ENCODE measurements at places on chromosomes 13 and 19.

- peak overlapping the region; percentile 41 for H3K27ac ChIP-seq
- no peak overlapping the region for H3K4me3 ChIP-seq
- H3K27me3 ChIP-seq = no peaks in the 10 kb centered on the region
- no peaks in the 10 kb centered on the region for H3K36me3 ChIP-seq
These were observed 162.4 kb downstream of the FOXO1 start for GRCh38 chr13:40503966-40504591.

DNA sequence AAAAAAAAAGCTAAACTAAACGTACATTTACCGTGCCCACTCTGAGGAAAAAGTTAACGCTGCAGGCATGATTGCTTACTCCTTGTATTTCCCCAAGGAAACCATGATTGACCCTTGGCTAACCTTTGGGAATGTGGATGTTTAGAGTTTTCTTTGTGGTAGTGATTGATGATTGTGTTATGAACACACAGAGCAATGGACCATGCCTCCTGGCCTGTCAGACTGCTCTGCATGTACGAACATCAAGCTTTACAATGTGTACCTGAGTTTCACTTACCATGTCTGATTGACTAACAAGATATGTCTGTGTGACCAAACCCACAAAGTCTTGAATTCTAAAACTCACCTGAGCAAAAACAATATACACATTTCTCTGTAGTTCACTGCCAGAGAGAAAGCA lies 35.1 kb downstream of the MYCBP2 start:
- H3K27ac ChIP-seq = no peak overlapping the region
- no peaks in the 10 kb centered on the region for H3K27me3 ChIP-seq
- H3K4me1 ChIP-seq = no peaks in the 10 kb centered on the region
- no peak for DNase-seq

GRCh38 chr13:30121666-30122065 lies 185.7 kb downstream of the KATNAL1 start:
- H3K4me1 ChIP-seq = peaks cover 10% of the 10 kb centered on the region
- DNase-seq = no peak
- H3K36me3 ChIP-seq = no peaks in the 10 kb centered on the region
- H3K27me3 ChIP-seq = no peaks in the 10 kb centered on the region
- H3K4me3 ChIP-seq = no peak overlapping the region

- H3K27ac ChIP-seq = peak overlapping the region; percentile 48
- peak; percentile 63 for DNase-seq
- no peaks in the 10 kb centered on the region for H3K36me3 ChIP-seq
- H3K27me3 ChIP-seq = no peaks in the 10 kb centered on the region
- peak overlapping the region; percentile 7 for H3K4me3 ChIP-seq
These were observed 49.2 kb downstream of the GADD45B start for GRCh38 chr19:2524840-2525723.

GRCh38 chr19:40150170-40150569 lies 41.1 kb upstream of the MAP3K10 start:
- H3K27me3 ChIP-seq = no peaks in the 10 kb centered on the region
- no peaks in the 10 kb centered on the region for H3K36me3 ChIP-seq
- no peaks in the 10 kb centered on the region for H3K4me1 ChIP-seq
- H3K27ac ChIP-seq = no peak overlapping the region
- DNase-seq = no peak

DNA sequence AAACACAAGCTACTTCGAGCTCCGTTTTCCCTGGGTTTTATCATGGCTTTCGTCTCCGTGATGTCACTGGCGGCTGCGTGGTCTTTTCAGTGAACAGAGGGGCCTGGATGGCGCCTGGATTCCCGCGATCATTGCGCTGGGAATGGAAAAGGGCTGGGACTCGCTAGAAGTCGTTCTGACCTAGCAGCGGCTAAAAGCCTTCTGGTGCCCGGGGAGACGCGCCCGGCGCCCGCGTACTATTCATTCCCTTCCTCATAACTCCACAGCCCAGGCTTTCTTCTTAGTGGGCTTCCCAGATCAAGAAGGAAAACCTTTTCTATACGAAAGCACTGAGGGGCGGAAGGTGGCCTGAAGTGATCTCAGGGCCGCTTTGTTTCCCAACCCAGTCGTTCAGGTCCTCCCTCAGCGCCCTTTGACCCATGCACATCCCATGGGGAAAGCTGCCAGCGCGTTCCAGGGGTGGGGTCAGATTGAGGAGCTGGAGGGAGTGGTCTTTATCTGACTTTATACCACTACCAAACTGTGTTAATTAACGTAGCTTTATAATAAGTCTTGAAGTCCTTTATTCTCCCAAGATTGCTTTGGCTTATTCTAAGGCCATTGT lies 96.6 kb downstream of the ELF1 start:
- H3K36me3 ChIP-seq = no peaks in the 10 kb centered on the region
- no peak for DNase-seq
- H3K27me3 ChIP-seq = no peaks in the 10 kb centered on the region
- H3K27ac ChIP-seq = no peak overlapping the region
- no peak overlapping the region for H3K4me3 ChIP-seq

GRCh38 chr19:43555185-43555770 lies 20.0 kb downstream of the XRCC1 start:
- H3K4me3 ChIP-seq = no peak overlapping the region
- H3K4me1 ChIP-seq = no peaks in the 10 kb centered on the region
- no peak overlapping the region for H3K27ac ChIP-seq
- no peaks in the 10 kb centered on the region for H3K36me3 ChIP-seq

- H3K27me3 ChIP-seq = no peaks in the 10 kb centered on the region
- peak overlapping the region; percentile 81 for H3K27ac ChIP-seq
- H3K4me3 ChIP-seq = peak overlapping the region; percentile 97
- peaks cover 11% of the 10 kb centered on the region for H3K4me1 ChIP-seq
- no peak for DNase-seq
These were observed 3.0 kb downstream of the IRS2 start for GRCh38 chr13:109783447-109783814.

- H3K4me3 ChIP-seq = no peak overlapping the region
- H3K36me3 ChIP-seq = no peaks in the 10 kb centered on the region
- no peaks in the 10 kb centered on the region for H3K27me3 ChIP-seq
- peaks cover 23% of the 10 kb centered on the region for H3K4me1 ChIP-seq
- DNase-seq = no peak
- H3K27ac ChIP-seq = peak overlapping the region; percentile 93
These were observed 17.1 kb downstream of the ELAVL1 start for GRCh38 chr19:7988307-7988706.

- H3K4me3 ChIP-seq = no peak overlapping the region
- no peak overlapping the region for H3K27ac ChIP-seq
- DNase-seq = no peak
- no peaks in the 10 kb centered on the region for H3K27me3 ChIP-seq
- no peaks in the 10 kb centered on the region for H3K4me1 ChIP-seq
- H3K36me3 ChIP-seq = no peaks in the 10 kb centered on the region
These were observed 816.6 kb downstream of the UQCRFS1 start for GRCh38 chr19:28396287-28396831.

GRCh38 chr13:73702419-73703071 lies 431.7 kb downstream of the KLF12 start:
- no peak for DNase-seq
- no peaks in the 10 kb centered on the region for H3K4me1 ChIP-seq
- peak overlapping the region; percentile 34 for H3K27ac ChIP-seq
- no peaks in the 10 kb centered on the region for H3K27me3 ChIP-seq

GRCh38 chr19:21850656-21851255 lies 14.8 kb upstream of the ZNF43 start:
- no peaks in the 10 kb centered on the region for H3K4me1 ChIP-seq
- no peak for DNase-seq
- H3K27ac ChIP-seq = no peak overlapping the region
- no peaks in the 10 kb centered on the region for H3K27me3 ChIP-seq
- peak overlapping the region; percentile 69 for H3K4me3 ChIP-seq

GRCh38 chr19:33551676-33552075 lies 30.1 kb upstream of the PEPD start:
- H3K4me1 ChIP-seq = no peaks in the 10 kb centered on the region
- no peaks in the 10 kb centered on the region for H3K36me3 ChIP-seq
- no peaks in the 10 kb centered on the region for H3K27me3 ChIP-seq

- H3K27ac ChIP-seq = peak overlapping the region; percentile 60
- H3K4me3 ChIP-seq = no peak overlapping the region
- DNase-seq = no peak
- H3K36me3 ChIP-seq = no peaks in the 10 kb centered on the region
These were observed 64.4 kb upstream of the NPAS1 start for GRCh38 chr19:46954993-46955812.

GRCh38 chr13:48233889-48234488 lies 983 bp downstream of the ITM2B start:
- DNase-seq = no peak
- peak overlapping the region; percentile 100 for H3K27ac ChIP-seq
- H3K4me1 ChIP-seq = peaks cover 9% of the 10 kb centered on the region
- peak overlapping the region; percentile 99 for H3K4me3 ChIP-seq

DNA sequence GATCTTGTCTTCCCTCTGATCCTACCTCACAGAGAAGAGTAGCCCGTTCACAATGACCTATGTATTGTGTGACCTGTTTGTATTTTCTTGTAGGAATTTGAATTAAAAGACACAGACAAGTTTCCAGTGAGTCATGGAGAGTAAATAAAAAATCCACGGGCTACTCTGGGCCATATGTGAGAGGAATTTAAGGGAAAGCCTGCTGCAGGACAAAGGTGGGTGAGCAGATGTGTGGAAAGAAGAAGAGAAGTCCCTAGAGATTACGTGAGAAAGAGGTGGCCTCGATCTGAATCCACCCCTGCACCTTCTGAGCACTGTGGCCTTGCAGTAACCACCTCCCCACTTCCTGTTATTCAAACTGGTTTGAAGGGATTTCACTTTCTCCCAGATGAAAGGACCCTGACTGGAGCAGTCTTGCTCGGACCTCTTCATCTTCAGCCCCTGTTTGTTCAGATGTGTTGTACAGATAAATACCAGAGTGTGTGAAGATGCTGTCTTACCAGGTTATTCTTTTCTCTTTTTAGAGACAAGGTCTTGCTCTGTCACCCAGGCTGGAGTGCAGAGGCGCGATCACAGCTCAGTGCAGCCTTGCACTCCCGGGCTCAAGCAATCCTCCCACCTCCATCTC lies 205.4 kb downstream of the PDS5B start:
- H3K4me3 ChIP-seq = no peak overlapping the region
- no peaks in the 10 kb centered on the region for H3K27me3 ChIP-seq
- DNase-seq = no peak
- H3K4me1 ChIP-seq = no peaks in the 10 kb centered on the region
- H3K36me3 ChIP-seq = no peaks in the 10 kb centered on the region

GRCh38 chr19:19101540-19101939 lies 36.7 kb downstream of the TMEM161A start:
- H3K4me3 ChIP-seq = no peak overlapping the region
- no peak overlapping the region for H3K27ac ChIP-seq
- no peaks in the 10 kb centered on the region for H3K36me3 ChIP-seq
- no peak for DNase-seq
- no peaks in the 10 kb centered on the region for H3K4me1 ChIP-seq
- H3K27me3 ChIP-seq = no peaks in the 10 kb centered on the region

DNA sequence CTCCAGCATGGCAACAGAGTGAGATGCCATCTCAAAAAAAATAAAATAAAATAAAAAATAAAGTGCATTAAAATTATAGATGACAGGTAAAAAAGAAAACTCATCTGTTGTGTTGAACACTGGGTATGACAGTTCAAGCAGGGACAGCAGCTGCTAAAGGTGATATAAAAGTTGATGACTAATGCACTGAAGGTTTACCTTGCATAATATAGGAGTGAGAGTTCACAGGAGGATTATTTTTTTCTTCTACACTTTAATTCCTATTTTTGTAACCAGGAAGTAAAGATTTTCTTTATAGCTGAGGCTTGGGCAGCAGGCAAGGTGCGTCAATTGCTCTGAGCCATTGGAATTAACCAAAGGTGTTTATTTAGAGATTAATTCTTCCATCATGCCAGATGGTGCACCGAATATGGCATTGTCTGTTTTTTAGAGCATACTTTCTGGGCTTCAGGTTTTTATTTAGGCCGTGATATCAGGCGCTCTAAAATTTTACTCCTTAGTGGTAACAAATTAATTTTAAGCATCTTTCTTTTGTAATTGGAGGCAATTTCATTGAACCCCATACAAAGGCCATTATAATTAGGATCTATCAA lies 337.0 kb upstream of the SLC10A2 start:
- DNase-seq = no peak
- H3K4me3 ChIP-seq = no peak overlapping the region
- H3K4me1 ChIP-seq = no peaks in the 10 kb centered on the region
- H3K36me3 ChIP-seq = no peaks in the 10 kb centered on the region
- H3K27me3 ChIP-seq = no peaks in the 10 kb centered on the region

- H3K4me1 ChIP-seq = no peaks in the 10 kb centered on the region
- no peaks in the 10 kb centered on the region for H3K27me3 ChIP-seq
- no peak overlapping the region for H3K27ac ChIP-seq
- no peak for DNase-seq
- no peaks in the 10 kb centered on the region for H3K36me3 ChIP-seq
These were observed 5.1 kb upstream of the GPR18 start for GRCh38 chr13:99263126-99263785.

DNA sequence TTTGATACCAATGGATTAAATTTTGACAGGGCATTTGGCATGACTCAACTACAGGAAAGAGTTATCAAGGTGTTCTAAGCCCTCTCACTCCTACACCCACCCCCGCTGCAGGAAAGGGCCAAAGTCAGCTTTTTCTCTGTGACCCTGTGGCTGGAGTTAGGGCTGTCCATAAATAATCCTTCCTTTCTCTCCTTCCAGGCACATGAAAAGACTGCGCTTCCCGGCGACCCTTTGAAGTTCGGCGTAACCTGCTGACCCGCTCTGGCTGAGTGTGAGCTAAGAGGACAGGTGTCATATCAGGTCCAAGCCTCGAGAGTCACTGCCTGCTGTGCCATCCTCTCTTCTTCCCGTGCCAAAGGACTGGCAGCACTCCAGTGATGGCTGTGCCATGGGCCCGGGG lies 25.6 kb downstream of the ZNF114 start:
- no peak for DNase-seq
- H3K36me3 ChIP-seq = no peaks in the 10 kb centered on the region
- no peak overlapping the region for H3K27ac ChIP-seq
- no peaks in the 10 kb centered on the region for H3K27me3 ChIP-seq
- H3K4me1 ChIP-seq = no peaks in the 10 kb centered on the region

DNA sequence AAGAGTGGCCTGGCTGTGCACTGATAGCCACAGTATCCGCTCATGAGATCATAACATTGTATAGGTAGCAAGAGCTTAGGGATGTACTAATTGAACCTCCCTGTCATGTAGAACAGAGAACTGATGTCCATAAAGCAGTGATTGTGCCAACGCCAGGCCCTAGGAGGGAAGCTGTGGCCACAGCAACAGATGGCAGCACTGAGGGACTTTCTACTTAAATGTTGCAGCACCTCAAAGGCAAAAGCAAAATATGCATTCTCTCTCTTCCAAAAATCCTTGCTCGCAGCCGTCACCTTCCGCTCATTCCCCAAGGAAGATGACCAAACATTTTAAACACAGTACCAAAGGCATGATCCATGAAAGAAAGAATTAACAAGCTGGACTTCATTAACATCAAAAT lies 32.3 kb downstream of the COL4A1 start:
- no peak for DNase-seq
- H3K4me1 ChIP-seq = no peaks in the 10 kb centered on the region
- H3K27ac ChIP-seq = no peak overlapping the region
- no peaks in the 10 kb centered on the region for H3K27me3 ChIP-seq
- no peaks in the 10 kb centered on the region for H3K36me3 ChIP-seq
